ENCODE measurements at places on chromosomes 5 and 9.

DNA sequence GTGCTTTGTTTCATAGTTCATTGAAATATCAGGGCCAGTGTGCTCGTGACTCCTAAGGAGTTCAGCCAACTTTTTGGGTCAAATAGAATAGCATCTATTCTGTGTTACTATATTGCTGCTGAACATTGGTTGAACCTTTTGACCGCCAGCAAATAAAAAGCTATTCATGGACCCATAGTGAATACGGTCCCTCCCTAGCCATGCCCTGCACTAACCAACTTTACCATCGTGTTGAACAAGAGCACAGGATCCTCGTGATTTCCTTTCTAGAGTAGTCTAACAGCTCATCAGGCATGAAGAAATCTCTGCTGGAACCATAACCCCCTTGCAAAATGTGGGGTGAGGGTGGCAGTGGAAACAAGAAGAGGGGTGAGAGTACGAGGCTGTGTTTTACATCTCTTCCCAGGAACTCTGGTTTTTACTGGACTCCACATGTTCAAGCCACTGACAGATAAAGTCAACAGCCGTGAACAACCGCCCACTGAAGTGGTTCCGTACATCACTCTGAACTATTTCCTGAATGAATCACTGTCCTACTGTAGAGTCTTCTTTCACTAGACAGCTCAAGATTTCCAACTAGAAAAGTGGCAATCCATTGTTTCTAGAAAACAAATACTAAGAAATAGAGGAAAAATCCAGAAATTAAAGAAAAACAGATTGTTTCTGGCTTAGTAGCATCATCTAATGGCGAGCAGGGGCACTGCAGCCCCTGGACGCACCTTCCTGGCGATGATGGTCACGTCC lies 70.1 kb upstream of the SPATA31E1 start:
- no peak for DNase-seq

- no peak for DNase-seq
These were observed 869.4 kb upstream of the NUDT12 start for GRCh38 chr5:104431981-104432380.

- DNase-seq, result no peak
These were observed 25.6 kb downstream of the TGFBI start for GRCh38 chr5:136054142-136055019.

DNA sequence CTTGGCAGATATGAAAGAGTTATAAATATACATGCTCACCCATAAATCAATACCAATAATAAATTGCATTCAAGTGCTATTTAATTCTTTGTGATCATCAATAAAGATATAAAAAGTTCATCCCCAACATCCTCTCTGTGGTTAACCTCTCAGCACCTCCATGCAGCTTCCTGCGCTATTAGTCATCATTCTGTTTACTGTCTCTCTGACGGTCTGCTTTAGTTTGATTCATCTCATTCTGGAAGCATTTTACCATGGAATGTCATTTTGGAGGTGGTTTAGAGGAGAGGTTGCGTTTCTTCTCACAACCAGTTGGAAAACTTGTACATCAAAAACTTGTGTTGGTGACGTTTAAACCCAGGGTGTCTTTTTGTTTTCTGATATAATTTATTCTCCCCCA lies 486.6 kb downstream of the BRINP1 start:
- no peak for DNase-seq

DNA sequence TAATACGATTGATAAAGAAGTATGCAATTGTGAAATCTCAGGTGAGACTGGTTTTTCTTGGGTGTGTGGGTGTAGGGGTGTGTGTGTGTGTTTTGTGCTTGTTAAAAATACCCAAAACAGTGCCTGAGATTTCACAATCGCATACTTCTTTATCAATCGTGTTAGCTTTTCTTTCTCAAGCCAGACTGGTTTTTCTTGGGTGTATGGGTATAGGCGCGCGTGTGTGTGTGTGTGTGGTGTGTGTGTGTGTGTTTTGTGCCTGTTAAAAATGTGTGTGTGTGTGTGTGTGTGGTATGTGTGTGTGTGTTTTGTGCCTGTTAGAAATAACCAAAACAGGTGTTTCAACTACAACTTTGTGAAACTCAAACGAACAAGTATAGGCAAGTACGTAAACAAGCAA lies 53.7 kb downstream of the CERT1 start:
- DNase-seq, result no peak

GRCh38 chr9:35002623-35003022 lies 13.1 kb downstream of the DNAJB5 start:
- no peak for DNase-seq

DNA sequence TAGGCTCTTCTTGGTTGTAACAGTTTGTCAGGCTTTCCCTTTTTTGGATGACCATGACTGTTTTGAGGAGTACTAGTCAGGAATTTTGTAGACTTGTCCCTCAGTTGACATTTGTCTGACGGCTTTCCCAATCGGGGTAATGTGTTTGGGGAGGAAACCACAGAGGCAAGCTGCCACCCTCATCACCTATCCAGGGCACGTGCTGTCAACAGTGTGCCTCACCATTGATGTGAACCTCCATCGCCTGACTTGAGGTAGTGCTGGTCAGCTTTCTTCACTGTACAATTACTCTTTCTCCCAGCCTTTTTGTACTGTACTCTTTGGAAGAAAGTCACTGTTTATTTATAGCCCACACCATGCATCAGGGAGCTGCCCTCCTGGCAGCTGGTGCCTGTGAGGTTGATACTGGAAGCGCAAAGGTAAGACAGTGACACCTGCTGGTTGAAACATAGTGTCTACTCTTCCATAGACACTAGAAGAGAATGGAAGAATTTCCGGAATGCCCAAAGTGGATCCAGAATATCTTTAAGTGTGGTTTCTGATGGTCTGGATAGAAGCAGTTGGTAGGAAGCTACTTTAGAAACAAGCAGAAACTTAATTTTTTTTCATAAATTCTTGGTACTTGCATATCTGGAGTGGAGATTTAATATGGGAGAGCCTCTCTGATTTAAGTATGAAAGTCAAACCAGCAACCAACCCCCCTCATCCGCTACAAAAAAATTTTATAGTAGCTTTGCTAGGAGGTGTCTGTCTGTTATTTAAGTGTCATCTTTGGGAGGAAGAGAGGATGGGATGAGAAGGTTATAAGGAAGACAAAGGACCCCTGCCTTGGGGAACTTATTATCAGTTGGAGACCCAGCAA lies 69.3 kb downstream of the SNX30 start:
- peak; percentile 76 for DNase-seq

DNA sequence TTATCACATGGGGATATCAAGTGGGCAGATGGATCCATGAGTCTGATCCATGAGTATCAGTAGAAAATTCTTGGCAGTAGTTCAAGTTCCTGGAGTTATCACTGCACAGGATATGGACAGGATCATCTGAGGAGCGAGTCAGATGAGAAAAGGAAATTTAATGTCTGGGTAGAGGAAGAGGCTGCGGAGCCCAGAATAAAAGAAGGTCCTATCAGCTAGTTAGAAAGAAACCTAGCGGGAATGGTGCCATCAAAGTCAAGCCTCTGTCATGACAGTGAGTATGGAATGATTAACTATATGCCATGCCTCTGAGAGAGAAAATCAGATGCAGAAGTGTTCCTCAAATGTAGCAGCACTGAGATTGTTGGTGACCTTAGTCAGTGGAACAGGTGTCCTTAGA lies 248.1 kb downstream of the PIK3R1 start:
- no peak for DNase-seq

All from renal pelvis (tissue), 12 donors.